T-cell (primary cell): ENCODE measurements at places on chromosomes 11 and 22.

DNA sequence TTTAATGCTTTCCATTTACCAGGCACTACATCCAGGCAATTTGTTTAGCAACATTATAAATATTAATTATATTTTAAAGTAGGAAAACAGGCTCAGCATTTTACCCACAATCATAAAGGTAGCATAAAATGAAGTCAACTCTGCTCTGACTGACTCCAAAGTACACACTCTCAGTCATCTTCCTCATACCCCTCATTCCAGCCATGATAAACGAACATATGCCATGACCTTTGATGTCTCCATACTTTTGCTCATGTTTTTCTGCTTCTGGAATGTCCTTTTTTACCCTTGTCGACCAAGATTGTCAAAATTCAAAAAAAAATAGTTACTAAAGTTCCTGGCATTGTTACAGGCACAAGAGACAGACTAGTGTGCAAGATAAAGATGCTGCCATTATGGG is 77.7 kb upstream of the SOX6 start:
- DNase-seq: no peak

- no peak for DNase-seq
These were observed 28.9 kb downstream of the SIK2 start for GRCh38 chr11:111631024-111631665.

GRCh38 chr22:20402960-20403778 is 9.2 kb downstream of the ZNF74 start:
- no peak for DNase-seq

DNA sequence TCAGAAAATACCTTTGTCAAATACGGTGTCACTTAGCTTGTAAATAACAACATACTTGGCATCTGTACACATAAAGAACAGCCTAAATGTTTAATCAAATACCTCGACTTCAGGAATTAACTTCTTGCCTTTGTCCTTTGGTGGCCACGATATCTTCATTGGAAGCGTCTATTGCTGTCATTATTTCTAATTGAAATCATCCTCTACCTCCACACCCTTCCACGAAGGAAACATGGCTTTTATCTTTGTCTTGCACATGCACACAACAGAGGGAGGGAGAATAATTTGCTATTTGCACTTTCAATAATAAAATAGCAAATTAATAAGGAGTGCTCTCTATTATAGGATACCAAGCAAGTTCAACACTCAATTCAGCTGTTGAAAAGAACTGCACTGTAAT is 25.8 kb upstream of the SOX6 start:
- DNase-seq: no peak

DNA sequence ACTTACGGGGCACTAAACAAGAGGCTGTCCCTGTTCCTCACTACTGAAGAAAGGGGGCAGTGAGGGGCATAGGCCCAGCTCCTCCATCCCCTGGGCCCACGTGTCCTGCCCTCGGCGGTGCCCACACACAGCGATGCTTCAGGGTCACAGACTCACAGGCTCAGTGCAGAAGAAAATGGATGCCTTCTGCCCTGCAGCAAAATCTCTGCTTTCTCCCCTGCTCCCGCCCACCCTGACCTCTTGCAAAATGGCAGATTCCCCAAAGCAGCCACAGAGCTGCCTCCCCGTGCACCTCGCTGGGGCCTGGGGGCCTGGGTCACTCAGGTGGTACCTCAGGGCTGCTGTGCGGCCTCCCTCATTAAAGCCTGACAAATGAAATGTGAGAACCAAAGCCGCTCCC is 204.0 kb downstream of the DSCAML1 start:
- DNase-seq: no peak

DNA sequence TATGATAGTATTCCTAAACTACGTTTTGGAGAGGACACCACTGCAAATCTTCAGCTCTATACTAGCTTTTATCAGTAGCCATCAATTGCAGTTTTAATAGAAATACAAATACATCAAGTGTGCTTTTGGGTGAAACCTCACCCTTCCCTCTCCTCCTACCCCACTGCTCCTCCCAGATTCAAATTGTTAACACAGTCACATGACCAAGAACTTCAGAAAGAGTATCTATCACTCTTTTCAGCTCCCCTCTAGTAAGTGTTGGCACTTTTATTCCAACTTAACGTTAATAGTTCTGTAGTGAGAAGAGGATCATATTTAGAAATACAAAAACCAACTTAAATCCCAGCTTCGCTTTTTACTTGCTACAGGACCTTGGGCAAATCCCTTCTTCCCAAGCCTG is 17.0 kb downstream of the RRAS2 start:
- no peak for DNase-seq

DNA sequence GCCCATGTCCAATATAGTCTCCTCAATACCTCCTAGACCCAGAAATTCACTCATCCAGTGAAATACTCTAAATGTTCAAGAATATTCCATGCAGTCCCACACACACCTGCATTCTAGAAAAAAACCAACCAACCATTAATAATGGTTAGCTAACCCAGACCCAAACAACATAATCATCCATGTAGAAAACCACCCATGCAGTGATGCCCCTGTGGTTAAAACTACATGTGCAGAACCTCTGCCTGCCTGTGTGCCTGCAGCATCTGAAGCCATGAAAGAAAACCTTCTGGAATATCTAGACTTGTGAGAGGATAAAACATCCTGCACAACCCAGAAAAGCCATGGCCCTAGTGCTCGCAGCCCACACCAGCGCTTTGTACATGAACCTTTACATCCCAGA is 47.8 kb downstream of the SLC22A12 start:
- DNase-seq: no peak

DNA sequence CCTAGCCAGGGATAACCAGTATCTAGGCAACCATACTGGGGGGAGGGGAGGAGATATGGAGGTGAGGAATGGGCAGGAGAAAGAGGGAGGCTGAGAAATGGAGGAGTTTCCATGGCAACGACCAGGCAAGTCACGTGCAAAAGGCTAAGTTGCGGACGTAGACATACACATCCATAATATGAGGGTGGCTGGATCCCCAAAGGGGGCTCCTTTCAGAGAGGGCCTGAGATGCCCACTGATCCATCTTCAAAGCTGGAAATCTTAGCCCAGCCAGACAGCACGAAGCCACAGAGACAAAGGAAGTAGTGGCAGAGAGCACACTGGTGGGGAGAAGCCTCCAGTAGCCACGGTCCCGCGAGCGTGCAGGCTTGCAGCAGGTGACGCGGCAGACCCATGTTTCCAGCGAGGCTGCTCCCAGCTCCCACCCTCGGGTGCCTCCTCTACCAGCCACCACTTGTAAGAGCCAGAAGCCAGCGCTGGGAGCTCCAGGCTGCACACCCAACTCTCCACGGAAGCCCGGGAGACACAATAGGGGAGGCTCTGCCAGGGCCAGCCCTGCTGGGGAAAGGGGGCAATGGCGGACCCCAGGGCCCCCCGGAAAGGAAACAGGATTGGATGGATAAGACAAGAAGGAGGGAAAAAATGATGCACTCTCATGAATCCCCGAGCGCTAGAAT is 938 bp downstream of the FXYD6 start:
- DNase-seq: peak; percentile 21

GRCh38 chr22:50531962-50532674 is 2.3 kb upstream of the TYMP start:
- DNase-seq: no peak

- DNase-seq: no peak
These were observed 30.8 kb downstream of the MPPED1 start for GRCh38 chr22:43442386-43443151.
